Motor neuron (in vitro differentiated cells): ENCODE measurements at places on chromosomes 4 and X. TPM values are rescaled to one million over a fixed set of nuclear protein-coding genes. Genes with fewer than 3 reads are reported as not detected.

Gene ARMCX2
- total RNA-seq, result 57.0 and 60.1 TPM in 2 replicates

- ATAC-seq, result no peak
Observed at GRCh38 chrX:133670383-133670782, 255.1 kb upstream of the GPC4 start.

DNA sequence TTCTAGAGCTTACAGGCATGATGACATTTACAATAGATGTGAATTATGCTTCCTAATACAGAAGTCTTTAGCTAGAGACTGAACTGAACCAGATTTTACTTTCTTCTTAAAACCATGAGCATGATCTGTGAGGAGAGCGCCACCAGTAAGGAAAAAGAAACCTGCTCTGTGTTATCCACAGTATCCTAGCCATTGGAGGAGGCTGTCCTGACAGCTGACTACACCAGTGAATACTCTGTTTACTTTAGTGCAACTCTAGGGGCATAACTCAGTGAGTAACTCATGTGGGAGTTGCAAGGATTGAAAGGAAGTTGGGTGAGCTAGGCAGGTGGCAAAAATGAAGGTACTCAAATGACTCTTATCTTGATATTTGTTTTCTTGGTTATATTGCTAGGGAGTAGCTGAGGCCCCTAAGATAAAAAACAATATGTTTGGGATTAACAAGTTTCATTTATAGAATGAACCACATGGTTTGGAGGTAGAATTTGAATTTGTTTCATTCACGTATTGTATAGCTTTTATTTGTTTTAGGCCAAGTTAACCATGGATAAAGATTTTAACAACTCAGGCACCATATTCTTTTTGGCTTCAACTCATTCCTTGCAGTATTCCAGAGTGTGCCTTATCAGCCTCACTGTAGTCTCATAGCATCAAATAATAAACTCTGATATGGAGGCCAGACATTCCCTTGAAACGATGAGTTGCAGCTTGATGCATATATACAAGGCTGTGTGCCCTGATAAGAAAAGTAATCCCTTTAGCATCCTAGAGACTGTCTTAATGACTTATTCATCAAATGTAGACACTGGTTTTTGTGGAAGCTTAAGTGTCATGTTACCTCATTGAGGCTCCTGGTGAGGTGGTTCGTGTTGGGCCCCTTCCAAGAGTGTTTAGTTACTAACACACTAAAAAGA lies 2.5 kb downstream of the BMP3 start:
- ATAC-seq, result peak; percentile 10

GRCh38 chrX:147923605-147924004 lies 11.9 kb downstream of the FMR1 start:
- ATAC-seq, result no peak

Gene ADH5
- 84.9 and 86.3 TPM in 2 replicates for total RNA-seq

GRCh38 chr4:79174490-79175252 lies 151.2 kb downstream of the NAA11 start:
- ATAC-seq, result peak; percentile 70

Gene SPARCL1
- 11.4 and 13.5 TPM in 2 replicates for total RNA-seq

DNA sequence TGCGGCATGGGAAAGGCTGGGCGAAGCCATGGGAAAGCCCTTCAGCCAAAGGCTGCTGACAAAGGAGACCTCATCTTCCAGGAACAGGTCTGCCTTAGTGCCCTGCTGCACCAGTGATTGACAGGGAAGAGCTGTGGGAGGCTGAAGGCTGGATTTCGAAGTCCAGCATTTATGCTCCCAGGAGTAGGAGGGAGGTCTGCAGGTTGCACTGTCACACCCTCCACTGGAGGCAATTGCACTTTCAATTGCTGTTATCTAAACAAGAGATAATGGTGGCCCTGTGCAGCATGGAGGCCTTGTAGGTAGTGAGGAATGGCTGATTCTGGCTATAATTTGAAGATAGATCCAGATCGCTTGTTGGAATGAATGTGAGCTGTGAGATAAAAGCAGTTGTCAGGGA lies 43.7 kb downstream of the FAM114A1 start:
- ATAC-seq, result no peak

Gene NSG1
- total RNA-seq, result 193 and 200 TPM in 2 replicates

Gene PALLD
- total RNA-seq, result 15.5 and 18.5 TPM in 2 replicates

GRCh38 chr4:142567199-142567598 lies 278.9 kb downstream of the INPP4B start:
- ATAC-seq, result peak; percentile 43

DNA sequence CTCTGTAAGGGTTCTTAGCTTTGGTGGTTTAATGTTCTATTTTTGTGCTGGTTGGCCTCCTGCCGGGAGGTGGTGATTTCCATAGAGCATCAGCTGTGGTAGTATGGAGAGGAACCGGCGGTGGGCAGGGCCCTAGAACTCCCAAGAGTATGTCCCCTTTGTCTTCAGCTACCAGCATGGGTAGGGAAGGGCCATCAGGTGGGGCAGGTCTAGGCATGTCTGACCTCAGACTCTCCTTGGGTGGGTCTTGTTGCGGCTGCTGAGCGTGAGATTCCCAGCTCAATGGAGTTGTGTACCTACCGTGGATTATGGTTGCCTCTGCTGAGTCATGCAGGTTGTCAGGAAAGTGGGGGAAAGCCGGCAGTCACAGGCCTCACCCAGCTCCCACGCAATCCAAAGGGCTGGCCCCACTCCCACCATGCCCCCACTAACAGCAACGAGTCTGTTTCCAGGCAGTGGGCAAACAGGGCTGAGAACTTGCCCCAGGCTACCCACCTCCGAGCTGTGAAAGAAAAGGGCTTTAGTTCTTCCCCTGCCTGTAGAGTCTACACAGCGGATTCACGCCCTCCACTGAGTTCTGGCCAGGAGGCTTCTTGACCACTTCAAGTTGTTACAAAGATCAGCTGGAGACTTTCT lies 235.9 kb downstream of the RPA4 start:
- ATAC-seq, result no peak

Gene HSFX4
- total RNA-seq, result 0.50 and 0.83 TPM in 2 replicates

Gene SMR3A
- total RNA-seq, result 0.70 and 0.97 TPM in 2 replicates

- no peak for ATAC-seq
Observed at GRCh38 chr4:114257501-114257900, 278.1 kb upstream of the ARSJ start.

DNA sequence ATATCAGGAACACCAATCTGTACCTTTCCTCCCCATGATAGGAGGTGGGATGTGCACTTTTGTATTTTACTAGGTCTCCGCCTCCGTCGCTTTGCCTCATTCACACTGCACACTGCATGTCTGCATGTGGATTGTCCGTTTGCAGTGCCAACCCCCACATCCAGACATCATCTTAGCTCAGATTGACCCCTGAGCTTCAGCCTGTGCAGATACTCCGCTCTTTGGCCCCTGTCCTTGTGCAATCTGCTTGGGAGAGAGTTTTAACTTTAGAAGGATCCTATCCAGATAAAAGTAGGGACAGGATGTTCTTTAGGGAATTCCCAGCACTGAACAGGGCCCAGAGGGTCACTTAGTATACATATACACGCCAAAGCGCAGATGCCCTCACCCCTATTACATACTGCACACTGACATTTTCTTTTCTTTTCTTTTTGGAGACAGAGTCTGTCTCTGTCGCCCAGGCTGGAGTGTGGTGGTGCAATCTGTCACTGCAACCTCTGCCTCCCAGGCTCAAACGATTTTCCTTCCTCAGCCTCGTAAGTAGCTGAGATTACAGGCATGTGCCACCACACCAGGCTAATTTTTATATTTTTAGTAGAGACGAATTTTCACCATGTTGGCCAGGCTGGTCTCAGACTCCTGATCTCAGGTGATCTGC lies 43.3 kb upstream of the FBXW7 start:
- ATAC-seq, result no peak

DNA sequence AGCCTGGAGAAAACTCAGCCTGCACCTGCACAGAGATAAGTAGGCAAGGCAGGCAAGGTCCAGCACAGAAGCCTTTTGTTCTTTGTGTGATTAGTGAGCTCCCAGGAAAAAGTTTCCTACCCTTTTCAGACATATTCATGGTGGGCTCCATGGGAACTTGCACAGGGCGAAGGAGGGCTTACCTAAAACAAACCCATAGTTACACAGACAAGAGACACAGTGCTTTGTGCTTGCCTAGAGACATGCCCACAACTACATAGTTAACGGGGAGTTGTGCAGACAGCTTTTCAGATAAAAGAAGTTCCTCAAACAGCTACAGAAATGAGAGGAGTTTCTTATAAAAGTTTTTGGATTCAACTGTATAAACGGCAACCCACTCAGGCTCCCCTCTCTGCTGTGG lies 180.5 kb downstream of the GLUD2 start:
- no peak for ATAC-seq

DNA sequence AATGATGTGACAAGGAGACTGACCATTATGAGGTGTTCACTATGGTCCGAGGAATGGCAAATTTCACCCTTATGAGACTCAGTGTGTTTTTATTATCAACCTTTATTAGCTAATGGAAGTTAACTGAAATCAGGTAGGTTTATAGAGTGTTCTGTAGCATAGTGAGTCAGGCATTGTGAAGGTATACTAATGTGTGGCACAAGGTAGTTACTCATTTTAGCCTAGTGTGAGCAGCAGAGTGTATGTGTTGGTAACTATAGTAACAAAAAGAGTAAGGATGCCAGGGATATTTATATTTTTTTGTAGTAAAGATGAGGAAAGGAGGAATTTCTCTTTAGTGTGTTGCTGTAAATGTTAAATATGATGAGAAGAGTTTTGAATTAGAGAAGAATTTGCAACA lies 12.0 kb downstream of the PDLIM5 start:
- ATAC-seq, result no peak

- no peak for ATAC-seq
Observed at GRCh38 chr4:136150046-136150445, 1382.2 kb downstream of the PCDH18 start.

DNA sequence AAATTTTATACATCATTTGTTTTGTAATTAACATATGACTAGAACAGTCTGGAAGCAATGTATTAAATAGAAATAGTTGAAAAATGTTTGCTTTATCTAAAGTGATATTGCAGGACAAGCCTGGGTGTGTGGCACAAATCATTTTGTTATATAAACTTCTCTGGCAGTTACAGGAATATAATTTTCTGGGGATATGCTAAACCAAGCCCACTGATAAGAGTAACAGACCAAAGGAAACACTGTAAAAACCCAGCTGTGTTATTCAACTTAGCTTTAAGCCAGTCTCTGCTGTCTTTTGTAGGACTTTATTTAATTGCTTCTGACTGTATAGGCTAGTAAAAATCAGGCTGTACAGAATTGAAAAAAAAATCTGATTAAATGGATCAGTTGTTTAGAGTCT lies 156.2 kb downstream of the NR3C2 start:
- no peak for ATAC-seq

DNA sequence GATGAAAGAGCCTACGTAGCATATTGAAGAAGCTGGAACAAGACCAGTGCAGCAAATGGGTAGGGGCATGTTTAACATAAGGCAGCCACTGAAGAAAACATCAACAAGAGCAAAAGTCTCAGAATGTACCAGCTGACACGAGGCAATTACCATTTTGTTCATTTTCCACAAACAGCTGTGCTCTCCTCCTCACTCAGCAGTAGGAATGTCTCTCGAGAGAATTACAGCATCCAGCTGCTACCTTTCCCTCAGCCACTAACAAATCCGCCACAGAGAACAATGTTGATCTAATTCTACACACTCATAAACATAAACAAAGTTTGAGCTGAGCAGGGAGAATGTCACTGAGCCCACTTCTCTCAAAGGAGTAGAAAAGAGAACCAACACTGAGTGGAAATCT lies 68.0 kb downstream of the OPHN1 start:
- ATAC-seq, result no peak

DNA sequence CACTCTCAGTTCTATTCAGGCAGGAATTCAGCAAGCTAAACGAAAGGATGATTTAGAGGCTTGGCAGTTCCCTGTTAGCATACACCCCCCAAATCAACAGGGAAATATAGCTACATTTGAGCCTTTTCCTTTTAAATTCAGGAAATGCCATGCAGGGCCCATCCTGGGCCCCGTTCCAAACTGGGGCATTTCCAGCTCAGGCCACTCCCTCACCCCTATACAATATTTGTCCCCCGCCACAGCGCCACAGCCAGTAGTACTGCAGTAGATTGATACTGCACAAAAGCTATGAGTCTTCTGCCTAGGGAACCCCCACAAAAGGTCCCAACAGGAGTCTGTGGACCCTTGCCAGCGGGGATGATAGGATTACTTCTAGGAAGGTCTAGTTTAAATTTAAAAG lies 102.0 kb upstream of the MAPK10 start:
- ATAC-seq, result no peak

- ATAC-seq, result no peak
Observed at GRCh38 chr4:2341261-2341841, 77.1 kb downstream of the ZFYVE28 start.

DNA sequence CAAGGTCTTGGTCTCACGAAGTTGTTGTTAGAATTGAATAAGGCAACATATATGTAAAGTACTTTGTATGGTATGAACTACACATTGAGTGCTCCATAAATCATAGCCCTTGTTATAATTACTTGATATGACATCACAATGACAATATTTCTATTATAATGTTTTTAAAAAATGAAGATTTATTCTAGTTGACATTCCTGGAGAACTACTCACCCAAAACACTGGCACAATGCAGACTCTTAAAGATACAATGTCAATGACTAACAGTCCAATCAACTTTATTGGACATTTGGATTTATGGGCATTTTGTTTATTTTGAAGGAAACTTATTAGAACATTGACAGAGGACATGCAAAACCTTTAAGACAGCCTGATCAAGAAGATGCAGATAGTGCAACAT lies 55.3 kb downstream of the ASB9 start:
- no peak for ATAC-seq

Gene KLKB1
- 0.56 and 0.71 TPM in 2 replicates for total RNA-seq

Gene GPR82
- total RNA-seq, result 0.33 and 0.55 TPM in 2 replicates
